Right renal cortex interstitium (tissue), 3 donors: ENCODE measurements at places on chromosomes 12 and 14. TPM values are rescaled to one million over a fixed set of nuclear protein-coding genes. Genes with fewer than 3 reads are reported as not detected.

DNA sequence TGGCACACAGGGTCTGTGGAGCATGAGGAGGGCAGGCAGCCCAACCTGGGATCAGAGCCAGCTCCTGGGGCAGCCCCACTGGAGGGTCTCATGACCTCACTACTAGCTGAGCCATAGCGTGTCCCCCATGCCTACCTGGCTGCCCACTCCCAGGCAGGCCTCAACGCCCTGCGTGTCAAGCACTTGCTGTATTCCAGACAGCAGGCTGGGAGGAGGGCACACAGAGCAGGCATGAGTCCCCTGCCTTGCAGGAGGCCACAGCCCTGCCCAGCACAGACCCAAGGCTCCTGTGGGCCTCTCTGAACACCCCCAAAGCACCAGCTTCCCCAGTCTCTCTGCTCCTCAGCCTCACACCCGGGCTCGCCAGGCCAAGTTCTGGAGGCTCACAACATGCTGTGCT, 64.0 kb downstream of the IQSEC3 start:
- no peak for DNase-seq

- no peak for DNase-seq
Observed at GRCh38 chr12:110856542-110856941, 9.8 kb downstream of the CCDC63 start.

DNA sequence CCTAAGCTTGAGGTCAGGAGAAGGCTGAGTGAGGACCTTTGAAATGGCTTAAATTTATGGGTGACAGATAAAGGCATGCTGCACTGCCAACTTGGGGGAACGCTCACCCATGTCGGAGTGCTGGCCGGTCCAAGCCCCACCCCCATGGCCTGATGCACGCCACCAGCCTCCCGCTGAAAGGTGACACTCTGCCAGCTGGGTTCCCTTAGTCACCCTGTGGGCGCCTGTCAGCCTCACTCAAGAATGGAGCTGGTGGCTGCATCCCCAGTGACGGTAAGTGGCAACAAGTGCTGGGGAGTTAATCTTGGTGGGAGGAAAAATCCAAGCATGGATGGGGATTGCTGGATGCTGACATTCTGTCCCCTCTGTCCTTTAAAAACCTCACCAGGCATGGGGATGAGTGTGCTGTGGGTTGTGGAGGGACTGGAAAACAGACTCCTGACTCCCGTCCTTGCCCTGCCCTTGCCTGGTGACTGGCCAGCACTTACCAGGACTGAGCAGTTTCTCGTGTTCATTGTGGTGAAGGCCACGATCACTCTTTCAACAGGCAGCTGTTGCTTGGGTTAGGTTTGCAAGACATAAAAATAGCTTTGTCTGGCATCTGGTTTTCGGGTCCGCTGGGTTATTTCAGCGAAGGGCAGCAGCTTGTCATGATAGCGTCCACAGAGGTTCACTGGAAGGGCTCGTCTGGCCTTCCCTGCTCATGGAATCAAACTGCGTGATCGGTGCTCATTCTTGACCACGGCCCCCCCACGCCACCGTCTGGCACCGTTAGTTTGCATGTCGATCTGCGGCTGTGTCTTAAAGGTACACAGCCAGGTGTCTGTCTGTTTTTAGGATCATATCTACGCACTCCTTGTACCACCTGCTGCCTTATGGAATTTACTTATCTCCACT, 15.0 kb downstream of the ACACB start:
- peak; percentile 47 for DNase-seq

- DNase-seq: no peak
Observed at GRCh38 chr14:51182131-51182565, 57.9 kb upstream of the TMX1 start.

DNA sequence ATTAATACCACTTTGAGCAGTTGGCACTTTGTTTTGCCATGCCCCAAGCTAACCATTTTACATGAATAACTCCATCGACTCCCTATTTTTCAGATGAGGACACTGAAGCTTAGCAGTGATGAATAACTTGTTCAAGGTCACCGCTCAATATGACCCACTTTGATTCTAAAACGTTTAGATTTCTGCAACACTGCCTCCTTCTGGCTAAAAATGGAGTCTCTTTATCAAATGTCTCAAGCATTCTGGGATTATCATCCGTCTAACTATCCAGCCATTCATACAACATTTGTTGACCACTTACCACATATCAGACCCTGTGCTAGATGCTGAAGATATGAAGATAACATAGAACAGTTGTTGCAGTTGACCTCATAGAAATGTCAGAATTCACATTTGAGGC, 298.0 kb downstream of the PPFIA2 start:
- no peak for DNase-seq

- DNase-seq: no peak
Observed at GRCh38 chr14:39972704-39973103, 540.5 kb upstream of the FBXO33 start.

DNA sequence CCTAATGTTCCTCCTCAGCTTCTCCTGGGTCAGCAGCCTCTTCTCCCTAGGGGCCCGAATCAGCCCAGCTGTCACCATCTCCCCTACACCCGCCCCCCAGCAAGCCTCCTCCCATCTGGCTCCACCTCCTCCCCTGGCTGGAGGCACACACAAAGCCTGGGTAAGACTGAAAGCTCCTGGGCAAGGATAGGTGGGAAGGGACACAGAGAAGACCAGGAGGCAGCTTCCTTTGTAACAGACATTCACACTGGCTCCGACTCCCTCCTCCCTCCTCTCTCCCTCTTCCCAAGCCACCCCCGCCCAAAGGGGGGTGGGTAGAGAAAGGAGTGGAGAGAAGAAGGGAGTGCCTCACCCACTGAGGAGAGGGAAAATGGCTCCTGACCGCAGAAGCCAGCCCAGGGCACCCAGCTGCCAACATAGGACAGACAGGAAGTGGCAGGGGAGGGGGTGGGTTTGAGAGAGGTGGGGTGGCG, 4.0 kb downstream of the CHD4 start:
- no peak for DNase-seq

- DNase-seq: peak; percentile 9
Observed at GRCh38 chr12:93347054-93347785, 30.5 kb upstream of the NUDT4 start.

DNA sequence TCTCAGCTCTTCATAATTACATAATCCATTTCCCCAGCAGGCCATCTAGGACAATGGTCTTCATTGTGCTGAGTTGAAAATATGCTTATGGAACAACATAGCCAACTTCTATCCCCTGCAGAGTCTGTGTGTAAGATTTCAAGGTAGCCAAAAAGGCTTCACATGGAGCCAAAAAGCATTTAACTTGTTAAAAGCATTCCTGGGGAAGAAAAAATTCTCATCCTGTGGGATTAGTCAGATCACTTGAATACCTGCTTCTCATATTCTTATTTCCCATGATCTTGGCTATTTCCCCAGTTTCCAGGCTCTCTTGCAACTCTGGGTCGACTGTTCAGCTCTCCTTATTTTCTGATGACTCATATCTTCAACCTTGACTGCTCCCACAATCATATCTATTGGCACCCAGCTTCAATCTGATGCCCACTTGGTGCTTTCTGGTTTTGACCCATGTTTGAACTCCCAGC, 178.9 kb downstream of the KLHL28 start:
- no peak for DNase-seq

DNA sequence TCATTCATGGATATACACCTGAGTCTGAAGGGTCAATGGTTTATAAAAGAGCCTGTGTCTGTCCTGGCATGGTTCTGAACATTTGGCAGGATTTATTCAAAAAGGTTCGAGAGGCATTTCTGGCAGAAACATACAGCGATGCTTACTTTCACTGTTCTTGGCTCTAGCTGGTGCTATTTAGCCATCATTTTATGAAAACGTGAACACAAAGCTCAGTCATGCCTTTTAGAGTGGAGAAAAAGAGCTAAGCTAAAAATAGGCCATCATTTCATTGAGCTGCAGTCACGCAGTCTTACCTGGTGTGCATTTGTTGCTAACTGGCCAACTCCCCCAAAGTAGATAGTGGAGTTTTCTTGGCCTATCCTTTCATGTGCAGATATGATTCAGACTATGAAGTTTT, 1209.5 kb downstream of the SLC16A7 start:
- no peak for DNase-seq

DNA sequence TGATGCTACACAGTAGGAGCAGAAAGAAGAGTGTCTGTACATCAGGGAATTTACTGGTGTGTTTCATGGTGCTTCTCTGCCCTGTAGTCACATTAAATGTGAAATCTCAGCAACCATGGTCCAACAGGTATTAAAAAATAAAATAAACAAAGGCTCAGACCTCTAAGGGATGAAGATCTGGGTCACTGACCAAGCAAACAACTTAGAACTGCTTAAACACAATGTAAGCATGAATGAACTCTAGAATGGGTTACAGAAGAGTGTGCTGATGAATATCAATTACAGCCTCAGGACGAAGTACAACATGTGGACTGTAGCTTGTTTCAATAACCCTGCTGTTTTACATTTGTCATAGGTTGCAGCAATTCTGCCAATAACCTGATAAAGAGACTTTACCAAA, 47.4 kb downstream of the SLC35F4 start:
- peak; percentile 57 for DNase-seq

GRCh38 chr14:94770251-94770749, 387 bp upstream of the GSC start:
- no peak for DNase-seq

- no peak for DNase-seq
Observed at GRCh38 chr14:55126034-55126433, 3.0 kb upstream of the LGALS3 start.

GRCh38 chr14:68894802-68895703, 84.0 kb downstream of the ACTN1 start:
- DNase-seq: no peak

- peak; percentile 63 for DNase-seq
Observed at GRCh38 chr12:569803-570434, 93.3 kb downstream of the NINJ2 start.

GRCh38 chr12:133081159-133081780, 547 bp downstream of the ZNF140 start:
- no peak for DNase-seq

GRCh38 chr14:96039633-96040311, 610 bp downstream of the C14orf132 start:
- no peak for DNase-seq

DNA sequence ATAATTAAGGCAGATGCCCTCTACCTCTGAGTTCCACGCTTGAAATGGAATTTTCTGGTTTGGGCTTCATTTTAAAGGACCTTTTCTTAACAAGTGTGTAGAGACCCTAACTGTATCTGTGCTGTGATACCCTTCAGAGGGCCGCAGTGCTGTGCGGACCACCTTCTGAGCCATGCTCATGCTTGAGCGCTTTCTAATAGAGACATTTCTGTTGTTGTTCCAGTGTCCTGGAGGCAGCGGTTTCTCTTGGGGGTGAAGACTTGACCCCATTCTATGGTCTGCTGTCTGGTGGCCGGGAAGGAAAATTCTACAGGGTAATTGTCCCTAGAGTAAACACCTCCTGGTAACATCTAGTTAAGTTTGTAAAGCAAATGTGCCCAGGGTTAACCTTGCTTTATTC, 46.7 kb upstream of the BCL7A start:
- no peak for DNase-seq

DNA sequence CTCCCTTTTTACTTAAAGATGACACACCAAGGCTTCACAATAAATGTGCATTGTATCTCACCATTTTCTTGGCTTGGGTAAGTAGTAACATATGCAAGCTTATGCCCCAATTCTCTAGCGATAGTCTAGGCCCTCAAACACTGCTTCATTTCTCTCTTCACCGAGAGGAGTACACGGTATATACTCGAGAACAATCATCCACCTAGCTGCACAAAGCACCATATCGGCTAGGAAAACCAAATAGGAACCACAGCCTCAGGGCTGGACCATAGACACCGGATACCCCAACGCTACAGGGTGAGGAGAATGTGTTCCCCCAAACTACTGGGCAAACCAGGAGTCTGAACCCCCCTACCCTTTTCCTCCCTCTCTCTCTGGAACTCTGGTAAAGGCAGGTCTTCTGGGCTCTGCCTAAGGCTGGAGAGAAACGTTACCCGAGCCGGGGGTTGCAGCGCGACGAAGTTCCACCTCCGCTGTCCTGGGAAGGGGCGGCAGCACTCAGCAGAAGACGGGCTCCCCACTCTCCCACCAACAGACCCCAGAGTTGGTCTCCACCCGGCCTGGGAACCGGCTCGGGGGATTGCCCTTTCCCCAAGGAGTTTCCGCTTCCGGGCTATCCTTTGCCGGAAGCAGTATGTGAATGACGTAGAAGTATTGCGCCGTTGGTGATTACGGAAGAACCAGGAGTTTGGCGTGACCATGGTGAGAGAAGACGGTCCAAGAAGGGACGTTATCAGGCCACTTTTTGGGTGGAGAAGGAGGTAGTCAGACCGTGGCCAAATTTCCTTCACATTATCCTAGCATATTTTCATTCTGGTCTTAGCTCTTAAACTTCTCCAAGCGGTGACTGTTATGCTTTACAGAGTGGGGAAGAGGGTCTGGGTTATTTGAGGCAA, at the start of the genes AREL1 and FCF1:
Gene AREL1, minus strand, starts transcription at position 582 of the 896 bp plus-strand sequence. CDS start 27,465 bp downstream, outside the sequence.
Gene FCF1, plus strand, starts transcription at position 646 of the 896 bp plus-strand sequence. Its CDS starts 54 bp downstream, at position 700.
- DNase-seq: peak; percentile 86

- DNase-seq: no peak
Observed at GRCh38 chr14:49972131-49972671, 79.3 kb downstream of the ARF6 start.

DNA sequence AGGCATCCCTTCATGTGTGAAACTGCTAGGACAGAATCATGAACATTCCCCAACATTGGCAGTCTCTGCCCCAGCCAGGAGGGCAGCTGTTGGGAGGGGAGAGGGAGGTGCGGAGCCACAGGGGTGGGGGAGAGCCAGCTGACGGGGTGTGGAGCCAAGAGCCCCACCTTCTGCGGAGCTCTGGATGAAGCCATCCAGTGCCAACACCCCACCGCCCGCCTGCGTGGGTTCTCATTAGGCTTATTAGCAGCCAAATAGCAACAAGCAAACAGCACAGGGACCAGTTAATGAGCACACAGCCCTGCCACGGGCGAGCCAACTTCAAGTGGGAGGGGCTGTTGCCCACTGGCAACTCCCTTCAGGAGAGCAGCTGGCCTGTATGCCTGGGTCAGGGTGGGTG, 12.1 kb downstream of the LTBP2 start:
- no peak for DNase-seq

DNA sequence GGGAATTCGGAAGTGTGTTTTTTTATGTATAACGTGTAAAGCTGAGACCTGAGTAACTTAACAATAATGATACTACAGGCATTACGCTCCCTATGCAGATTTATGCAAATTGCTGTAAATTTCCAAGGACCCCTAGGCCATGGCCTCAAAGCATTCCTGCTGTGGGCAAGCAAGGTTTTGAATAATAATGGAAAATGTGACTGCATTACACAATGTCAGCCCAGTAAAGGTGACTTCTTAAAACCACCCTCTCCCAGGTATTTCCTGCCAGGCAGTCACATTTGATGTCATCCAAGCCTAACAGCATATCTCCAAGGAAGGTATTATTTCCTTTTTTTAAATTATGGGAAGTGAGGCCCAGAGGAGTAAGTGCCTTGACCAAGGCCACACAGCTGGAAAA, 621.0 kb downstream of the BCL11B start:
- DNase-seq: no peak

The NAB2 gene
- polyA plus RNA-seq: 40.7 TPM

The OLR1 gene
- polyA plus RNA-seq: 1.2 TPM

The SERPINA3 gene
- 0.19 TPM for polyA plus RNA-seq

The DHH gene
- 0.25 TPM for polyA plus RNA-seq

The UNC119B gene
- polyA plus RNA-seq: 81.4 TPM

The HOXC4 gene
- 37.2 TPM for polyA plus RNA-seq

The RASSF9 gene
- polyA plus RNA-seq: 15.3 TPM

The ZNF384 gene
- polyA plus RNA-seq: 73.2 TPM

The BDKRB1 gene
- polyA plus RNA-seq: 0.19 TPM
